Endothelial cell (in vitro differentiated cells): ENCODE measurements at places on chromosomes 1 and 21.

DNA sequence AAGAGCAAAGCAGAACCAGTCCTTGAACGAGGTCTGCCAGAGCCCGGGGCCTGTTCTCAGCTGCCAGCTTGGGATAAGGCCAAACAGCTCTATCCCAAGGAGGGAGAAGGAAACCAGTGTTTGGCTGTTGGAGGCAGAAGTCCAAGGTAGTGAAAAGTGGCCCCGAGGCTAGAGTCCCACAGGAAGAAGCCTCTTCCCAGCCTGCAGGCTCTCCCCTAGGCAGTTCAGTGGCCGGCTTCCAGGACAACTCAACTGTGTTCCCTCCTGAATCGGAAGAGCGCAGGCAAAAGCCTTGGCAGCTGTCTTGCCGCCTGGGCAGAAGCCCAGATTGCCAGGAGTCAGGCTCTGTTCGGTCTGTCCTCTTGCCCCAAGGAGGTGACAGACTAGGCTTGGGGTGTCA lies 19.3 kb downstream of the QSOX1 start:
- no peak for DNase-seq

DNA sequence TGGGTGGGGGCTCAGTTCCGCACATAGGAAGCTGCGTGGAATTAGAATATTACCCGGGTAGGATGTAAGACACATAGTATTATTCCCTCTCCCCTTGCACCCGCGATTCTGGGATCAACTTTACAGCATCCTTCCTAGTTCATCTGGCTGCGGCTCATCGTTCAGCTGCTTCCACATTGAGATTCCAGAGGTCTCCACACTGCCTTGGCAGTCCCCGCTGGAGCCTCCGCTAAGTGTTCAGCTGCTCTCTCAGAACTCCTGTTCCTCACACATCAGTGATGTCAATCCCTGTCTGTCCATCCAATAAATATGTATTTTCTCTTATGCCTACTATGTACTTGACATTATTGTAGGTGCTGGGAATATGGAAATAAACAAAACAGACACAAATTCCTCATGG lies 135.6 kb upstream of the SYT6 start:
- no peak for DNase-seq

DNA sequence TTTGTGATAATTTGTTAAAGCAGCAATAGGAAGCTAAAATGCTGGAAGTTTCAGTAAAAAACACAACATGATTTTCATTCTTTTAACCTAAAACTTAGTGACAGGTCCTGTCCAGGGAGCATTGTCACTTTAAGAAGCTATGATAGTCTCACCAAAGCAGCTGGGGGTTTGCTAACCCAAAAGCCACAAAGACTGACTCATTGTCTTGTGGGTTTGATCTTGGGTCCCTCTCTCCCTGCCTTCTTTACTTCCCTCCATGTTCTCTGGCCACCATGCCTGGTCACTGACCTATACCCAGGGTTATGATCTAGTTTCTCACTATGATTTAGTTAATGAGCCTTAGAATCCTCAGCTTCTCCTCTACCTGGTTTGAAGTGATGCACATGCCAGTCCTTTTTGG lies 213.5 kb upstream of the PTGFR start:
- no peak for DNase-seq

GRCh38 chr21:33975548-33976081 lies 60.0 kb upstream of the ATP5PO start:
- no peak for DNase-seq
